Inflammatory macrophage treated with lipopolysaccharide for 1 hour (primary cell): ENCODE measurements at places on chromosomes 12 and 14.

- DNase-seq: no peak
These were observed 69.3 kb downstream of the ETV6 start for GRCh38 chr12:11718768-11719253.

- DNase-seq: no peak
These were observed 378.7 kb upstream of the KITLG start for GRCh38 chr12:88958946-88959345.

- DNase-seq: no peak
These were observed 106.4 kb upstream of the TBX5 start for GRCh38 chr12:114512351-114512750.

- no peak for DNase-seq
These were observed 5.8 kb downstream of the DICER1 start for GRCh38 chr14:95151561-95151960.

DNA sequence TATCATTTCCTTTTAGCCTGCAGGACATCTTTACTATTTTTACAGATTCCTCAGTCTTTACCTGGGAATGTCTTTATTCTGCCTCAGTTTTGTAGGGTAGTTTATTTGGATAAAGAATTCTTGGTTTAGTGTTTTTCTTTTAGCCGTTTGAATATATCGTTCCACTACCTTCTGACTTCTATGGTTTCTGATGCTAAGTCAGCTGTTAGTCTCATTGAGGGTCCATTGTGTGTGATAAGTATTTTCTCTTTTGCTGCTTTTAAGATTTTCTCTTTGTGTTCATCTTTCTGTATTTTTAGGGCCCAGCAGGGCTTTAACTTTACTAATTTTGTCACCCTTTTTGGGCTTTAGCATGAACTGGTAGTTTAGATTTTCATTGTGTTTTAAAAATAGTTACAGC is 113.5 kb downstream of the MNAT1 start:
- DNase-seq: no peak

GRCh38 chr14:104361101-104361591 is 218.4 kb upstream of the C14orf180 start:
- no peak for DNase-seq

- DNase-seq: no peak
These were observed 60.9 kb downstream of the SERPINA3 start for GRCh38 chr14:94673071-94673470.

GRCh38 chr14:79369359-79370332 is 841.7 kb downstream of the DIO2 start:
- no peak for DNase-seq

DNA sequence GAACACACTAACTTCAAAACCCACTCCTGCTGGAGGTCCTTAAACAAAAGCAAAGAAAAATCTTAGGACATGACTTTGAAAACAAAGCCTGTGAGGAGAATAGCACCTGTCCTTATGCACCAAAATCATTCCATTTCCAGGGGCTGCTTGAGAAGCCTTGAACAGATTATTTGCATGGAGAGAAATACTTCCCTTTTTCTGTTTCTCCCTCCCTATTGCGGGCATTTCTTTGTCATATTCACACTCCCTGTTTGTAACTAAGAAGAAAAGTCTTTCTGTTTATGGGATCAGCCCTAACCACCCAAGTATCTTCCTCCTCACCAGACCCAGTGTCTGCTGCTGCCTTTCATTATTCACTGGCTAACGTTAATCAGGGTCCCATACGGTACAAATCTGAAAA is 218.8 kb downstream of the DPF3 start:
- peak; percentile 28 for DNase-seq
